ENCODE measurements at places on chromosomes 6 and 20.

GRCh38 chr20:14673164-14673563 is 335.8 kb upstream of the FLRT3 start:
- no peak for DNase-seq

DNA sequence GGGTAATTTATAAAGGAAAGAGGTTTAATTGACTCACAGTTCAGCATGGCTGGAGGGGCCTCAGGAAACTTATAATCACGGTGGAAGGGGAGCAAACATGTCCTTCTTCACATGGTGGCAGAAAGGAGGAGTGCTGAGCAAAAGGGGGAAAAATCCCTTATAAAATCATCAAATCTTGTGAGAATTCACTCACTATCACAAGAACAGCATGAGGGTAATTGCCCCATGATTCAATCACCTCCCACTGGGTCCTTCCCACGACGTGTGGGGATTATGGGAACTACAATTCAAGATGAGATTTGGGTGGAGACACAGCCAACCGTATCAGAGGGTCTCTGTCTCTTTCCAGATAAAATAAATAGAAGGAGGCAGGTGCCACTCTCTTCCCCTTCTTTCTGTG is 48.7 kb downstream of the TNFAIP3 start:
- DNase-seq: no peak

DNA sequence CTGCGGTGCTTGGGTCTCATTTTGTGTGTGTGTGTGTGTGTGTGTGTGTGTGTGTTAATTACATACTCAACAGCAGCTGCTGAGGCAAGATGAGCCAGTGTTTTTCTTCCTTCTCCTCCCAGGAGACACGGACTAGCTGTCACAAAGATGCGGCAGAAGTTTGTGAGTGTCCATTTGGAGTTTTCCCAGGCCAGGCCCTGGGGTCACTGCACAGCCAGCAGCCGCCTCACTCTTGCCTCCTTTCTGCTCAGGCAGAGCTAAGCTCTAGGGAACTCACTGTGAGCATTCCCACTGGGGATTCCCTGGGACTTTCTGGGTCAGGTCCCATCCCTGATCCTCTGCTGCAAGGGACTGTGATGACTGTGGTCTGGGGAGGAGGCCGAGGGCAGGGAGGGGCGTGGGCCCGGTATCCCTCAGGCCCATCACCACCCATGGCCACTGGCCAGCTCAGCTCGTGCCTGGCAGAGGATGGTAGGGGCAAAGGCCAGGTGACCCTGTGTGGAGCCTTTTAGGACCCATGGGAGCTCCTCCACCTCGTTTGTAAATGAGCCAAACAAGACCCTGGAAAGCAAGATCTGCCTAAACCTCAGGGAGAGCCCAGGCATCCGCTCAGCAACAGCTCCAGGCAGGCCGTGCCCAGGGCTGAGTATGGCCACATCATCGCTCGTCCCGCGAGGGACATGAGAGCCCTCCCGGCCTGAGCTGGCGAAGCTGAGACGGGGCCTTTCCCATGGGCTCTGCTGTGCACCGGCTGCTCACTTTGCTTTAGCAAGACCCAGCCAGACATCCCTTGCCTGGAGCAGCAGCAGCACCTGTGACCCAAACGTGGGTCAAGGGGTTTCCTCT is 102.0 kb downstream of the PSMB1 start:
- DNase-seq: no peak

DNA sequence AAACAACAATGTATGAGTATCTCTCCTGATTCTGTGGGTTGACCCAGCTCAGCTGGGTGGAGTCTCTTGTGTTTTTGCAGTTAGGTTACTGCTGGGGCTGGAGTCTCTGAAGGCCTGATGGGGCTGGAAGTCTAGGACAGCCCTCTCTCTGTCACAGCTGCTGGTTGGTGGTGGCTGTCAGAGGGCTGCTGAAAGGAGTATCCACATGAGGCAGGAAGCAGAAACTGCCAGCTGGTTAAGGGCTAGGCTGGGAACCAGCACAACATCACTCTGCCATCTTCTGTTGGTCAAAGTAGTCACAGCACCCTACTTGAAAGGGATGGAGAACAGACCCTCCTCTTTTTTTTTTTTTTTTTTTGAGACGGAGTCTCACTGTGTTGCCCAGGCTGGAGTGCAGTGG is 10.0 kb upstream of the PACSIN1 start:
- DNase-seq: no peak

DNA sequence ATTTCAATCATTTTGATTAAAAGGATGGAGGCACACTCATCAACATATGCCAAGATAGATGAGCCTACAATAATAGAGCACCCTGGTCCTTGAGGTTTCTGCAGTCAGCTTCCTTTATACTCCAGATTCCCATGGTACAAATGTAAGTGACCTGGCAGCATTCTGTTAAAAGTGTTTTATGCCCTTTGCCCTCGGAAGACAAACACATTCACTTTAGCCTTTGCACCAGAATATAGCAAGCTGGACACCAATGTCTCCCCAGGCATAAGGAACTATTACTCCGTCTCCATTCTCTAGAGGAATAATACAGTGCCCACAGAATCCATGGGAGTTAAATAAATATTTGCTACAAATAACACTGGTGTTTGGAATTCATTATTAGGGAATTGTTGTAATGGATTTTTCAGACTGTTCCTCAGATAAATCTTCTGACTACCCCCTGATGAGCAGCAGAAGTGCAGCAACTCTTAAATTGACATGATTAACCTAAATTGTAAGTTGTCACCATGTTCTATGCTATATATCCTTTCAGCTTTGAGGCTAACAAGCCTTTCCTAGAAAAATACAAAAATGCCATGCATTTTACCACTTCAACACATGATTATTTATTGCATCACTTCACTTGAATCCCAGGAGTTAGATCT is 340.2 kb downstream of the TBC1D32 start:
- DNase-seq: no peak

GRCh38 chr20:63980317-63980805 is 571 bp upstream of the PRPF6 start:
- DNase-seq: peak; percentile 65

- no peak for DNase-seq
Observed at GRCh38 chr20:16404171-16404570, 169.1 kb downstream of the KIF16B start.

- DNase-seq: no peak
Observed at GRCh38 chr6:162603231-162604015, 124.1 kb downstream of the PRKN start.

DNA sequence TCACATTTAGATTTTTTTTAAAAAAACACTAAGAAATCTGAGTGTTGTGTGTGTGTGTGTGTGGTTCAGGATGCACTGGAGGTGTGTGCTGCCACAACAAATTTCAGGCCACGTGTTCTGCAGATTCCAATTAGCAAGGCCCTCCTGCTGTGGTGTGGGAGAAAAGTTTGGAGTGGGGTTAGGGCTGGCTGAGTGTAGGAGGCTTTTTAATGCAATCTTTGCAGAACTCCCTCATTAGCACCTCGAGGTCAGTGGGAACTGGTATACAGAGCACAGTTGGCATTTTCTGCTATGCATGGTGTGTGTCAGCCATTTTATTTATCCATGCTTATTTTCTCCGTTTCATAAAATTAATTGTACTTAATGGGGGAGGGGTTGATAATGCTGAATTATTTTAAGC is 187.6 kb downstream of the SOX4 start:
- DNase-seq: no peak

- no peak for DNase-seq
Observed at GRCh38 chr20:23666698-23667097, 22.1 kb downstream of the CST4 start.

DNA sequence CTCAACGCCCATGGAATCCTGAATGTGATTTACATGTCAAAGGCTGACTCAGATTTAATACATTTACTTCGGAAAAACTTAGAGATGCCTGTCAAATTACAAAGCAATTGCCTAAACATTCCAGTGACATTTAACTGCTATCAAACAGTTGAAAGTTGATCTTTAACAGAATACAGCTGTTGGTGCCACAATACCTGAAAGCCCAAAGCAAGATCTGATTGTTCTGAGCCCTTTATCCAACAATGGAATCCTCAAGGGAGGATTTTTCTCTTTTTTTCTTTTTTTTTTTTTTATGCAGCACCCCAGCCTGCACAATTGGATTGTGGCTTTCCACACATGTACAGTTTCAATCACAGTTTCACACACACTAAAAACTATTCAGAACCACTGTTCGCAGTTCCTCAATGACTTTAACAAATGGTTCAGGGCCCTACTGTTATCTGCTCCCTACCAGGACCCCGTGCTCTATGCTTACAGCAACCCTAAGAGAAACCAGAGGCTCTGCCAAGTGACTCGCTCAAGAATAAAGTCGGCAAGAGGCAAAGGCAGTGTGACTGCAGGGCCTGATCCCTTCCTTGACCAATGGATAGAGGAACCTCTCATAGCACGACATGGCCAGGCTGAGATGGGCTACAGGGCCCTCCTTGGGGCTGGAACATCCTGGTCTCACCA is 33.3 kb downstream of the EPB41L2 start:
- no peak for DNase-seq

DNA sequence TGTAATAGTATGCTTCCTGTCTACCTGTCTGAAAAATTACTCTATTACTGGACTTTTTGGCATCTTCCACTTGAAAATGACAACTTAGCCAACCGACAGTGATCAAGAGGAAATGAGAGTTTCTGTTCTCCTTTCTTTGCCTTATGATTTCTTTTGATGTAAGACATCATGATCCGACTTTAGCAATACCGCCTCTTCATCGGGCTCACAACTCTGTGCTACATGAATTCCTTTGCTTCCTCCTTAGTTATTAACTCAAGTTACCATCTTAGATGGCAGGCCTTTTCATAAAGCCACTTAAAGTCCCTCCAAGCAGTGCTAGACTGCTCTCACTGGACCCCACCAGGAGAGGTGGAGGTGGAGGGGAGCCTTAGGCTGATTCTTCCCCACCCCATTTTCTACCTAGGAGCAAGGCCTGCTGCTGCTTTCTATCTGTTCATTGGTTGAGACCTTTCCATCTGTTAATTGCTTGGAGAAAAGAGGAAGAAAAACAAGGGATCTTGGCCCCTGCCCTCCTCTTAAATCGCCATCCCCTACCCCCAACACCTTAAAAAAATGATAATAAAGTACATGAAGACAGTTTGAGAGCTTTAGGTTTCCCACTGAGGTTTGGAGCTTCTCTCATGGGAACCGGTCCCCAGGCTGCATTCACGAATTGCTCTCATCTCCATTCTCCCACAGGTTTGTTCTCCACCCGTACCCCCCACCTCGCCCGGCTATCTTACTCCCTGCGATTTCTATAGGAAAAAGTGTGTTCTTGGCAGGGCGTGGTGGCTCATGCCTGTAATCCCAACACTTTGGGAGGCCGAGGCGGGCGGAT is 21.6 kb upstream of the MCM3 start:
- DNase-seq: peak; percentile 35

- no peak for DNase-seq
Observed at GRCh38 chr6:110232450-110232849, 52.2 kb downstream of the CDC40 start.

DNA sequence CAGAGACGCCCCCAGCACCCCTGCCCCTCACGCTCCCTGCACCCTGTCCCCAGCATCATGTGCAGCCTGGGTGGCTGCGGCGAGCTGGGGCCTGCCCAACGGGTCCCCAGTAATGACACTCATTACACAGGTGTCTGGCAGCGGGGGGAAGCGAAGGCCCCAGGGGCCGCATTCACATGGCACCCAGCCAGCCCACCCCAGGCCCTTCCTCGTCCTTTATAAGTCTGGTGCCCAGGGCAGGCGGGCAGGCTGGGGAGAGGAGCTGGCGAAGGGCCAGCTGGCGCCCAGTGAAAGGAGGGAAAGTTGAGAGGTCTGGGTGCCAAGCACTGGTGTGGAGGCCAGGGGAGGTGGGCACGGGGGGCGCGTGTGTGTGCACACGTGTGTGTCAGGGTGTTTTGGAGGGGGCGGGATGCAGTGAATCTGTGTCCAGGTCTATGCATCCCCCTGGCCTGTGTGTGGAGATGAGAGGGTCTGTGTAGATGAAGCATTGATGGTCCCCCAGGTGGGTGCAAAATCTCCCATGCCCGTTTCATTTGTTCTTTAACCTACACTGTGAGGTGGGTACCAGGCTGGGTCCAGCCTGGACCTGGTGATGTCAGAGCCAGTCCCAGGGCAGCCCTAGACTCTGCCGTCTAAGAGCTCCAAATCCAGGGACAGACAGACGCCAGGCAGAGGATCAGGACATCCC is 105.3 kb downstream of the CEBPB start:
- DNase-seq: no peak

GRCh38 chr6:56932910-56933477 is 21.9 kb upstream of the BEND6 start:
- no peak for DNase-seq

Data from activated CD4-positive, alpha-beta T cell treated with anti-CD3 and anti-CD28 coated beads, Interleukin-10, Interleukin-2, amounts not matched to agents 100 ng/mL and 50 ng/mL, durations not matched to agents 16 hours and 8 hours (primary cell).